ENCODE measurements at places on chromosomes 2 and 18.

GRCh38 chr18:10085416-10085815 is 171.6 kb downstream of the VAPA start:
- DNase-seq: no peak

DNA sequence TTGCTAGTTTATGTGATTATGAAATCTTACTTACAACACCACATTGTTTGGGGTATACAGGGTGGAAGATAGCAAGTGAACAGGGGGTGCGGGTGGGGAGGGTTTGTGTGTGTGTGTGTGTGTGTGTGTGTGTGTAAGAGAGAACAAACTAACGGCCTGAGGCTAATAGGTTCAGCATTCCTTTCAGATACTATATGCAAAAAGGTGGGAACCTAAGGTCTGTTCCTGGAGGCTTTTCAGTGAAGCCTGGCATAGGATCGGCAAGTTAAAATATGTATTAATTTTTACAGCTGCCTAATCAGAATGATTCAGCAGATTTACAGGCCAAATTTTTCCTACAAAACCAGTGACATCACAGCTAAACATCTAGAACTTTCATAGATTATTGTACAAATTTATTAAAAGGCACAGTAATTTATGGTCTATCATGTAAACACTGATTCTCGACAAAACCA is 7.6 kb upstream of the SPDYA start:
- DNase-seq: no peak

DNA sequence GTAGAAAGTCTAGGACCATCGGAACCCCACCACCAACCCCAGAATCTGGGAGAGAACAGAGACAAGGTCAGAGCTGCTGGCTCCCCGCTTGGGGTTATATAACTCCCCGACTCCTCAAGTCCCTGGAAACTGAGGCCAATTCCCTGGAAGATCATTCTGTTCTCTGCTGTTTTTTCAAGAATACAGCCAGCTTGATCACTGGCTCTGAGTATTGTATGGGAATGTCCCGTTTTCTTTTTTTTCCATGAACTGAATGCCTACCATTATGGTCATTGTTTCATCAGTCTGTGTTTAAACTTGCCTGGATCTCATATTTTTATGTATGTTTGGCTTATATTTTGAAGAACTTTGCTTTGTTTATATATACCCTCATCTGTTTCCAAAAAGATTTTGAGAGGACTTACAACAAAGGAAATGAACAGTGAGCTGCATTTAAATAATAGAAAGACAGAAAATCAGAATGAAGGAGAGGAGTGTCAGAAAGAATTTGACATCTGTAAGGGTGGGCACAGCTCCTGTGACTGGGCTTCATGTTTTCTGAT is 90.0 kb upstream of the ALPP start:
- no peak for DNase-seq

- no peak for DNase-seq
Measured at GRCh38 chr2:529424-529823, 147.8 kb downstream of the TMEM18 start.

DNA sequence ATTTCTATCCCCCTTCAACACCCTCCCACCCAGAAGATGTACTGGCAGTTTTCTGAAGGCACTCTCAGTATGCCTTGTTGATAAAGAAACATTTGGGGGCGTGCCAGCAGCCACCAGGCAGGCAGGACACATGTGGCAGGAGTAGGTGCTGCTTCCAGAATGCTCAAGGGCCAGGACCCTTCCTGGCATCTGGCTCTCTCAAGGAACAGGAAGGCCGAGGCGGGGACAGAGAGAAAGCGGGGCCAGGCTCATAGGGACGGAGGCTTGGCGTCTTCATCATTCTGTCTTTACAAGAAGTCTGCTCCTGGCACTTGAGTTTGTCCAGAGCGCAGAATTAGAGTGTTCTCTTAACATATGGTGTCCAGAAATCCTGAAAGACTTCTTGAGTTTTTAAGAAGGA is 121.6 kb downstream of the FAM210A start:
- no peak for DNase-seq

GRCh38 chr18:44548291-44549221 is 132.1 kb upstream of the SETBP1 start:
- DNase-seq: no peak

DNA sequence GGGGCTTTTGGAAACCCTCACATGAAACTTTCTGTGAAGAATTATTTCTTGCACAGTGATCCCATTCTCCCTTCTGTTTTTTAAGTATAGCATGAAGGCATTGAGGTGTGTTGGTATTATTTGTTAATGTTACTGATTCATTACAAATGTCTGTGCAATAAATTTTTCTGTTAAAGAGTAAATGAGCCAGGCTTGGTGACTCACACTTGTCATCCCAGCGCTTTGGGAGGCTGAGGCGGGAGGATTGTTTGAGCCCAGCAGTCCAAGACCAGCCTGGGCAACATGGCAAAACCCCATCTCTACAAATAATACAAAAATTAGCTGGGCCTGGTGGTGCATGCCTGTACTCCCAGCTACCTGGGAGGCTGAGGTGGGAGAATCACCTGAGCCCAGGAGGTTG is 87.8 kb downstream of the KCTD18 start:
- no peak for DNase-seq

DNA sequence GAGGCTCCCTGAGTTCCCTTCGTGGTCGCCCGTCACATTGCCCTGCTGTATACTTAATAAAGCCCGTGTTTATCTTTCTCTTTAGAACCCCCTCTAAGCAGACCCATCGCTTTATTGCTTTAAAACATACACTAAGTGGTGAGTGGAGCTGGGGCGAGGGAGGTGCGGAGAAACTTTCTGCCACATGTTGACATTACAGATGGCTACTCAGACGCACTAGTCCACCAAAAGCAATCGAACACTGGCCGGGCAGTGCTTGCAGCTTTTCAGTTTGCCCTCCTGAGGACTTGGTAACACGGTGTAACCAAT is 859 bp upstream of the COLEC12 start:
- no peak for DNase-seq

- no peak for DNase-seq
Measured at GRCh38 chr2:75002007-75002406, 43.6 kb downstream of the POLE4 start.

DNA sequence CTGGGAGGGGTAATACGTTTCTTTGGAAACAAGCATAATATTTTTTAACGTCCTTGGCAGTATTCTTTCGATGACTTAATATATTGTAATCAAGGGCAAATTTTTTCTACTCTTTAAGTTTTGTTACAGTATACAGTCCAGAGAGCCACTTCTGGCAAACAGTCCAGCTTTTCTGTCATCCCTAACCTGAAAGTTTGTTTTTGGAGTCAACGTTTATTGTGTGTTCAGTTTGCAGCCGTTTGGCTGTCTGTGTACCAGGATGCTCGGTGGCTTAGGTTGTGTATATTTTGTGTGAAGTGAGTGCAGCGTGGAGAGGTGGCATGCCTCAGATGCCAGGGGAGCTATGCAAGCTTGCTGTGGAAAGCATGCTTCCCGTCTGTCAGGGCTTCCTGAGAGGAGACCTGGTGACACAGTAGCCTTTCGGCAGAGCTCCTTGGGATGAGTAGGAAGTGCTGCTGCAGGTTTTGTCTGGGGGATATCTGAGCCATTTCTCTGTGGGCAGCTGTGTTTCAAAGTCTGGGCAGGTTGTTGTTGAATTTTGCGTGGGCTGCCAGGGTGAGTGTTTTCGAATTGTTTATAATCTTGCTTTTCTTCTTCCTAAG is 14.7 kb downstream of the MAP3K20 start:
- DNase-seq: no peak

- DNase-seq: no peak
Measured at GRCh38 chr2:96389736-96390135, 54.2 kb downstream of the NCAPH start.

DNA sequence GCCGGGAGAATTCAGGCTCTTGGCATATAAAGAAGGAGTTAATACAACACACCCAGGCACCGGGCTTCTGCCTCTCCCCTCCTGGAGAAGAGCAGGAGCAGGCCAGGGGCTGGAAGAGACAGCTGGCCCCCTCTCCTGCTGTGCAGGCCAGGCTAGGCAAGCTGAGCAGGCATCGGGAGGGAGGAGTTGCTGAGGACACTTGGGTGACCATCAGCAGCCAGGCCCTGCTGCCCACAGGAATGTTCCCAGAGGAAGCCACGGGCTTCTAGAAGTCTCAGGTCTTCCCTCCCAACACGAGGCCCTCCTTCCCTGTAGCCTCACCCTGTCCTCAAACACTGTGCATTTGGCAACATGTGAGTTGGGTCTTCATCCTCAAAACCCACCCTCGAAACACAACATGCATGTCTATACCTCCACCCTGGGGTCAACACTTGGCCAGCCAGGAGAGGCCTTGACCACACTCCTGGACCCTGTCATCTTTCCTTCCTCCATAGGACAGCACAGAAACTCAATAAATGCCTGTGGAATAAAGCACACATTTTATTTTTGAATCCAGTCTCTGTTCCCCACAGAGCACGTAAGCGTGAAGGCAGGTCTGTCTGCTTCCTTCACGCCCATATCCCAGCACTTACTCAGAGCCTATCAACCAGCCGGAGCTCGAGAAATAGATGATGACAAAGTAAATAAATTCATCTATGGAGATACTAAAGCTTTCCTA is 433.8 kb upstream of the ID2 start:
- DNase-seq: no peak

GRCh38 chr2:43001055-43001378 is 208.6 kb upstream of the HAAO start:
- DNase-seq: no peak

DNA sequence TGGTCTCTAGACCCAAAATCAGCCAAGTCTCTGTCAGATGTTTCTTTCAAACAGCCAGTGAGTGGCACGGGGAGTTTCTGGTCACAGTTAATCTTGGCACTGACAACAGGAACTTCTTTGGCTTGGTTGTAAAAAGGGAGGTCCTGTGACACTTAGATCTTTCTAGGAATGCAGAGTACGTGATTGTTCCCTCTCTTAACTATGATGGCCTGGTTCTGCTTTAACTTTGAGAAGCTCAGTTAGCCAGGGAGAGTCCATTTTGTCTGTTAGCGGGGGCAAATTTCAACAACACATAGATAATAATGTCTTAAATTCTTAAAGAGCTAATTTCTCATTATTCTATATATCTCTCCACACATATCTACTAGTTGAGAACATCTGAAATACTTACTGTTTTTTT is 344.5 kb upstream of the LRRTM4 start:
- no peak for DNase-seq

GRCh38 chr18:68505178-68505574 is 209.7 kb downstream of the TMX3 start:
- DNase-seq: no peak

- no peak for DNase-seq
Measured at GRCh38 chr2:219109471-219109870, 48.8 kb upstream of the IHH start.

Measured in hypothalamus (tissue), 51 donors.